ENCODE measurements at places on chromosomes 13 and 19.

DNA sequence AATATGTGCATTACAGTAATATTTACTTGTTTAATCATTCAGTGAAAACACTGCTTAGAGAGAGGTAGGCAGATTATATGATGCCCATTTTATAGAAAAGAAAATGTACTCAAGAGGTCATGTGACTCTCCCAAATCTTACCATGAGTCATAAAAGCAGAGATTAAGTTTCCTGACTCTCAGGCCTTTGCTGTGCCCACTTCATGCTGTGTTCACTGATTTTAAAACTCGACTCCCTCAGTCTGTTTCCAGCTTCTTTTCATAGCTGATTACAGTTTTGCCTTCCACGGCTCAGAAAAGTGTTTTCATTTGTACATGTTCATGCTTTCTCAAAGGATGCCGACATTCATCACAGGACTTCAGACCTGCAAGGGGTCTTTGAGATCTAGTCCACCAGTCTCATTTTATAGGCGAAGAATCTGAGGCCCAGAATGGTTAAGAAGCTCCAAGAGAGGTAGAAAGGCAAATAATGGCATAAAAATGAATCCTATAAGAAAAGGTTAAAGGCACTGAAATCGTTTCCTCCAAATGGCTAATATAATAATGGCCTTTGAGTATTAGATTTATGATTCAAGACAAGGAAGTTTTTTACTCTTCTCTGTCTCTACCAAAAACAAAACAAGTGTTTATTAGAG, 9.0 kb upstream of the IPO5 start:
- DNase-seq, result no peak

GRCh38 chr19:49890349-49891311, 6.1 kb downstream of the IL4I1 start:
- peak; percentile 14 for DNase-seq

DNA sequence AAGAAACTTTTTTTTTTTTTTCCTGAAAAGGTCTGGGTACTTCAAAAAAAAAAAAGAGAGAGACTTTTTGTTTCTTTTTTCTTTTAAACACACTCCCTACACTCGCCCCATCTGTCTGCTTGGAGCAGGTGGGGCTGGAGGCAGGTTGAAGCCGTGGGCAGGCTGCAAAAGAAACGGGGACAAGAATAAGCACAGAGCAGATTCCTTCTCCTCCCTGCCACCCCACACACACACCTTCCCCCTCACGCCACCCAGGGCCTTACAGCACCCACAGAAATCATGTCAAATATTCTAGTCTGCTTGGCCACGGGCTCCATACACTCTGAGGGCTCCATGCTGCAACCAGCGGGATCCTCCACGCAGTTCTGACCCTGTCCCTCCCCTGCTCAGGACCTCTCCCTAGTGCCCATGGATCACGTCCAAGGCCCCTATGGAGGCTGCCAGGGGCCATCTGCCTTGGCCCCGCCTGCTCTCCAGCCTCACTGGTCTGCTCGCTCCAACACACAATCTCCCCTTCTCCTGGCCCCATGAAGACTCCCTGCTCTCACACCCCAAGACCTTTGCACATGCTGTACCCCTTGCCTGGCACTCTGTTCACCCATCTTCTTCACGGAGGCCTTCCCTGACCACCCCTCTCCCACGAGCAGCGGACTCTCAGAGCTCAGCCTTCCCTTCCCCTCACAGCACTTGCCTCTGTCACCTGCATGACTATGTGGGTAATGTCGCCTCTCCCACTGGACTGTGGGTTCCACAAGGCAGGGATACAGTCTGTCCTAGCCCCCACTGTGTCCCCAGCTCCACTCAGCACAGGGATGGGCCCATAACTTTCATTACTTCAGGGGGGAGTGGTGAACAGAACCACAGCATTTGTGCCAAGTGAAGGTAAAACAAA, 11.4 kb downstream of the AKT2 start:
- DNase-seq, result no peak

DNA sequence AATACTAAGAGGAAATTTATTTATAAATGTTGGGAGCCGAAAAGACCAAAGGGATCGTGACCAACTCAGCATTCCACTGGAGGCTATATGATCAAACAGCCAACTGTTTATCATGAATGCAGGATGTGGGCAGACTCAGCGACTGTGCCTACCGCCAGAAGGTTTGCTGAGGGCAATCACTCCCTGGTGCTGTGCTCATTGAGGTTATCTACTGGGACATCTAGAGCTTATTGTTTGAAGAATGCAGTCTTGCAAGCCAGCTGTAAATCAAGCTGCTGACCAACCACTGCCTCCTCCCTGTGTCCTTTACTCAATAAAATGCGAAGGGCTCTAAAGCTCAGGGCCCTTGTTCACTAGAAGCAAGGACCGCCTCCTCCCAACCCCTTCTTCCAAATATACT, 8.5 kb upstream of the XPO4 start:
- DNase-seq, result no peak

DNA sequence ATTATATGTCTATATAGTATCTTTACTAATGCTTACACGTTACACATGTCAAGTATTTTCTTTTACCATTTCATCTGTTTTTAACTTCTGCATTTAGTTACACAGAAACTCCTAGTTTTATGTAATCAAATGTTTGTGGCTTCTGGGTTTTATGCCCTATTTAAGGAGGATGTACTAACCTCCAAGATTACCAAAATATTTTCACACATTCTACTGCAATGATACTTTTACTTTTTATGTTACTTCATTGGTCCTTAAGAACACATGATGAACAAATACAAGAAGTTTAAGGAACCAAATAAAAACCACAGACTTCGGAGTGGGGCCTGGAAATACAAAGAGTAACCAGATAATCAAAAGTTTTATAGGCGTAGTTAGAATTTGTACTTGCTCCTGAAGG, 37.2 kb downstream of the ZC3H13 start:
- DNase-seq, result no peak

GRCh38 chr19:41330481-41330880, 20.5 kb downstream of the CCDC97 start:
- no peak for DNase-seq

DNA sequence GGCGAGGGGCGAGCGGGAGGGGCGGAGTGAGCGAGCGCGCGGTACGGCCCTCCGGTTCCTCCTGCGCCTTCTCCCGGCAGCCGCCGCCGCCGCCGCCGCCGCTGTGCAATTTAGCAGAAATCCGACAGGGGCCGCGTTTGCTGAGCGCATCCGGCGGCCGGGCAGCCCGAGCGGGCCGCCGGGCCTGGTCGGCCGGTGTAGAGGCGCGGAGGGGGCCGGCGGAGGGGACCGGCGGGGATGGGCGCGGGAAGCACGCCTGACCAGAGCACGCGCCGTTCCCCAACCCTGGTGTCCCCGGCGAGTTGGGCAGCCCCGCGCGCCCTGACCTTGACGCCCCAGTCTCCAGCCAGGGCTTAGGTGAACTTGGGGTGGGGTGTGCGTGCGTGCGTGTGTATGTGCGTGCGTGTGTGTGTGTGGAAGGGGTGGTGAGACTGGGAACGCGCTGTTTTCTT, 144.5 kb upstream of the ZNF536 start:
- no peak for DNase-seq

- DNase-seq, result no peak
These were observed 39.7 kb downstream of the SOX1 start for GRCh38 chr13:112106478-112107141.

- no peak for DNase-seq
These were observed 6.4 kb downstream of the FBN3 start for GRCh38 chr19:8143041-8143440.

DNA sequence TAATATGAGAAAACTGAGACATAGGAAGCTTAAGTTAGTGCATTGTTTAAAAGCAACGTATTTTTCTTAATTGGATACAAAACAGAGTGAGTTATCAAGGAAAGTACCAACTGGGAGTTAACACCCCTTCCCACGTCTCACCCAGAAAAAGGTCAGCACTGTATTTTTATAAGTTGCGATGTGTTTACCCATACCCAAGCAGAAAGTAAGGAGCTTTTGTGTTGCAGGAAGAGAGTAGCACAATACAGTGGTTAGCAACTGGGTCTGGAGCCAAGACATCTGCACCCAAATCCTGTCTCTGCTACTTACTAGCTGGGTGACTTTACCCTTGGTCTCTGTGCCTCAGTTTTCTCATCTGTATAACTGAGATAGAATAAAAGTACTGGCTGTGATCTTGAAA, 34.3 kb downstream of the FAM216B start:
- no peak for DNase-seq

GRCh38 chr19:2270423-2271233, 11.3 kb downstream of the PEAK3 start:
- DNase-seq, result no peak

DNA sequence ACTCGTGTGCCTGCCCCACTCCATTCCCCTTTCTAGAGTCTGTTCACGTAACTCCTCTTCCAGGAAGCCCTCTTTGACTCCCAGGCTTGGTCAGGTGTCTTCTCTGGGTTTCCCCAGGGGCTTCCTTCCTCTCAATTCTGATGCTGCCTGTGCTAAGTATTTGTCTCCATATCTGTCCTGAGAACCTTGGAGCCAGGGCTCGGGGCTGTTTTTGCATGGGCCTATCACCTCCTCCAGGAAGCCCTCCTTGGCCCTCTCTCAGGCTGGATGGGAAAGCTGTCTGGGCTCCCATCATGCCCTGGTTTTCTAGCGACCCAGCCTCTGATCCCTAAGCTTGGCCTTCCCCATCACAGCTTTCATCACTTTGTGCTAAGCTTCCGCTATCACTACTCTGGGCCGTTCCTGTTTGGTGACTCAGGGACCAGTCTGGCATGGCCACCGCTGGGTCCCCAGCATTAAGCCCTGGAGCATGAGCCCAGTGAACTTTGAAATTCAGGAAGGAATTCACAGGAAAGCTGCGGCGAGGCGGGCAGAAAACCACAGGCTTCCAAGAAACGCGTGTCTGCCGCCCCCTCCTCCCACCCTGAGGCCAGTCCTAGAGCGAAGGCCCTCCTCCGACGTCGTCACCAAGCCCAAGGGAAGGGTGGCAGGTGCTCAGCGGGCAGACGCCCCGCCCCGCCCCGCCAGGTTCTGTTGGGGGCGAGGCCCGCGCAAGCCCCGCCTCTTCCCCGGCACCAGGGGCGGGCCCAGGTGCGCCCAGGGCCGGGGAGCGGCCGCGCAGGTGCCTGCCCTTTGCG, 486 bp upstream of the SPINT2 start:
- DNase-seq, result no peak

DNA sequence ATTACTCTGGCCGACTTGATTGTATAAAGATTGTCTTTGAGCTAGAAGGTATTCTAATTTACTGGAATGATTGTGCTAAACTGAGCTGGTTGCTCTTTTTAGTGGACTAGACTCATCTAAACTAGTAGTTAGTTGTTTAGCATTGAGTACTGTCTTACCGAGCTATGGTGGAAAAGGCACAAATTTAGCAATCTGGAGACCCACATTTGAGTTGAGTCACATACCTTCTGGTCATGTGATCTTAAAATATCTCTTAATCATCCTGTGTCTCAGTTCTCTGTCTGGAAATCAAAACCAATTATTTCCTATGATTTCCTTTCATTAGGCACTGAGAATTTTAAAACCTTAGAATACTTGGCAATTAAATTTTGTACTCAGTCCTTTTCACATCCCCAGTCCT, 349.5 kb downstream of the IRS2 start:
- no peak for DNase-seq

GRCh38 chr13:80612804-80613203, 271.9 kb upstream of the SPRY2 start:
- DNase-seq, result no peak

- no peak for DNase-seq
These were observed 9.0 kb downstream of the RNASEH2B start for GRCh38 chr13:50918567-50918966.

- peak; percentile 33 for DNase-seq
These were observed 51.0 kb downstream of the LYL1 start for GRCh38 chr19:13051557-13052165.

GRCh38 chr13:108705031-108705430, 75.6 kb downstream of the MYO16 start:
- no peak for DNase-seq

DNA sequence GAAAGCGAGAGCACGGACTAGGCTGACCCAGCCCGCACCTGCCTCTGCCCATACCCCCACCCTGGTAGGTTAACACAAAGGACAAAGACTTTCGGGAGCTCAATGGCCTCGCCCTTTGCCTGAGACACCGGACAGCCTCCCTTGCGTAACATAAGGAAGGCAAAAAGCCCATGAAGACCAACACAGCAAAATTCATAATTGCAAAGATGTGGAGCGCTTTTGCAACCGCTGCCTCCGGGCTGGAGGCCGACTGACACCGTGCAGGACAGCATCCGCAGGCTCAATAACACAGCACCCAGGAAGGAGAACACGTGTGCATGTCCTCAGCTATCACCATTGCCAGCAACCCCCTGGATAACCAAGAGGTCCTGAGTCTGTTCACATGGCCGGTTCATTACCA, 15.4 kb downstream of the LILRA1 start:
- DNase-seq, result no peak

GRCh38 chr19:43305642-43306041, 36.3 kb upstream of the PSG9 start:
- DNase-seq, result no peak

- no peak for DNase-seq
These were observed 37.5 kb downstream of the DACH1 start for GRCh38 chr13:71829547-71829946.

All from SHP77 (cell line).